Astrocyte (in vitro differentiated cells and primary cell): ENCODE measurements at places on chromosomes 2 and 18.

GRCh38 chr2:25654801-25655200, 18.6 kb downstream of the DTNB start:
- DNase-seq, result no peak
- H3K36me3 ChIP-seq, result no peaks in the 10 kb centered on the region
- H3K4me1 ChIP-seq, result no peaks in the 10 kb centered on the region
- no peaks in the 10 kb centered on the region for H3K27me3 ChIP-seq

DNA sequence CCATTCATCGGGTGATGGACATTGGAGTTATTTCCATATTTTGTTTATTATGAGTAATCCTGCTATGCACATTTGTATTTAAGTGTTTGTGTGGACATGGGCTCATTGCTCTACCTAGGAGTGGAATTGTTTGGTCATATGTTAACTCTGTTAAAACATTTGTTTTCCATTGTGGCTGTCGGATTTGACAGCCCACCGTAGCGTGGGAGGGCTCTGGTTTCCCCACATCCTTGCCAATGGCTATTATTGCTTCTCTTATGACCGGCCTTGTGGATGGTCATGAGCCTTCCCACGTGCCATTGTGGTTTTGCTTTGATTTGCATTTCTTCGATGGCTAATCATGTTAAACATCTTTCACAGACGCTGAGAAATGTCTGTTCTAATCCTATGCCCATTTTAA, 92.0 kb downstream of the ZNF236 start:
- DNase-seq, result no peak
- H3K27ac ChIP-seq, result no peak overlapping the region
- peaks cover 39% of the 10 kb centered on the region for H3K36me3 ChIP-seq

- no peaks in the 10 kb centered on the region for H3K36me3 ChIP-seq
- no peak overlapping the region for H3K27ac ChIP-seq
- no peaks in the 10 kb centered on the region for H3K27me3 ChIP-seq
- no peak for DNase-seq
Measured at GRCh38 chr2:136022396-136023146, 37.1 kb upstream of the DARS1 start.

- H3K4me3 ChIP-seq, result no peak overlapping the region
- no peaks in the 10 kb centered on the region for H3K36me3 ChIP-seq
- no peak for DNase-seq
- peaks cover 24% of the 10 kb centered on the region for H3K4me1 ChIP-seq
- H3K27ac ChIP-seq, result no peak overlapping the region
Measured at GRCh38 chr2:28452534-28453081, 43.3 kb upstream of the PLB1 start.

GRCh38 chr2:120319686-120320317, 26.1 kb upstream of the INHBB start:
- H3K4me3 ChIP-seq, result no peak overlapping the region
- no peaks in the 10 kb centered on the region for H3K36me3 ChIP-seq
- no peak overlapping the region for H3K27ac ChIP-seq

GRCh38 chr2:171171808-171172207, 11.1 kb upstream of the TLK1 start:
- no peaks in the 10 kb centered on the region for H3K36me3 ChIP-seq
- no peak overlapping the region for H3K27ac ChIP-seq
- no peak overlapping the region for H3K4me3 ChIP-seq
- no peaks in the 10 kb centered on the region for H3K4me1 ChIP-seq

DNA sequence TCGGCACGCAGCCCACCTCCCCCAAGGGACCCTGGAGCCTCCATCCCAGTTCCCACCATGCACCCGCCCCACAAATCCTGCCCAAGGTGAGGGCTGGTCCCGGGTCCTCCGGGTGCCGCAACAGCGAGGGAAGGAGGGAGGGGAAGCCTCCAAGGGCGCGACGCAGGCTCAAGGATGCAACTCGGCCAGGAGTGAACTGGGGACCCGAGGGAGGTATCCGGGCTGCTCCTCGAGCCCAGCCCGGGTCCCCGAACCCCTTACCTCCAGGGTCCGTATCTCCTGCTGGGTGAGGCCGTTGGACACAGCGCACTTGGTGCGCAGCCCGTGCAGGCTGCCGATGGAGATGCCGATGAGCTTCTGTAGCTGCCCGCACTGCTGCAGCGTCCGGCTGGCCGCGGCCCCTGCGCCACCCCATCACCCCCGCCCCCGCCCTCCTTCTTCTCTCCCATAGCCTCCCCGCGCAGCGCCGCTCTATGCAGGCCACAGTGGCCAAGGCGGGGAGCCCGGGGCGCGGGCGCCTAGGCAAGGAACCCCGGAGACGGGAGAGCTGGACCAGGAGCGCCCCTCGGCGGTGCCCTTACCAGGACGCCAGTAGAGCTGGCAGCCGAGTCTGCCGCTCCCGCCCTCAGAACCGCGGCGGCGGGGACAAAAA, 124.1 kb downstream of the ANKRD30BL start:
- peak; percentile 3 for DNase-seq
- peaks cover 16% of the 10 kb centered on the region for H3K27me3 ChIP-seq
- H3K27ac ChIP-seq, result no peak overlapping the region
